ENCODE measurements at places on chromosomes 1 and 21.
A peak's percentile ranks its signal among the peaks of the same experiment; 100 is the strongest.

DNA sequence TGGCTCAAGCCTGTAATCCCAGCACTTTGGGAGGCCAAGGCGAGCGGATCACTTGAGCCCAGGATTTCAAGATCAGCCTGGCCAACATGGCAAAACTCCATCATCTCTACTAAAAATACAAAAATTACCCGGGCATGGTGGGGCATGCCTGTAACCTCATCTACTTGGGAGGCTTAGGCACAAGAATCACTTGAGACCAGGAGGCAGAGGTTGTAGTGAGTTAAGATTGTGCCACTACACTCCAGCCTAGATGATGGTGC, 12.0 kb downstream of the PALMD start:
- DNase-seq, result no peak

DNA sequence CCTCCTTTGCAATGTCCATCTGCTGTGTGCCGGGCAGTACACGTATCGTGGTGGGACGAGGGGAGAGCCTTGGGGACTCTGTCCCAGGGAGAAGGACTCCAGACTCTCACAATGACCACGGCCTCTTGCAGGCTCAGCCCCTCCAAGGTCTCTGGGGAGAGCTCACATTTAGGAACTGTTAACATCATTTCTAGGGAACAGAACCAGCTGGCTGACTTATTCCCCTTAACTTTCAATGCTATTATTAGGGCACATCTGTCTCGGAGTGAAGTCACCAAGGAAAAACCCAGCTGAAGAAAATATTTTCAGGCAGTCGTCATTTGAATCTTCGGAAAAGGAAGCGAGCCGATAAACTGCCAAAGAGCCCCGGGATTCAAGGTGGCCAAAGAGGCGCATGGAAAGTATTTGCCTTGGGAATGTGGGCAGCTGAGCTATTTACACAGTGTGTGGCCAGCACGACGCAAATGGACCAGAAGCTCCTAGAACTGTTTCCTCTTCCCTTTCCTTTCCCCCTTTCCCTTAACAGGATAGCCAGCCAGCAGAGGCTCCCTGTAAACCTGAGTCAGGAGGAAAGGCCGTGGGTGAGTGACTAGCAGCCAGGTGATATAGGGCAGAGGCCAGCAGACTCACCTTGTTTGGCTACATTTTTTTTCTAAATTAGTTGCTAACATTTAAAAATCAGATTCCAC, 74.5 kb downstream of the ITPKB start:
- no peak for DNase-seq

GRCh38 chr1:153561466-153561985, 4.1 kb downstream of the S100A2 start:
- DNase-seq, result no peak

- DNase-seq, result no peak
Observed at GRCh38 chr1:227245613-227246320, 72.5 kb downstream of the CDC42BPA start.

DNA sequence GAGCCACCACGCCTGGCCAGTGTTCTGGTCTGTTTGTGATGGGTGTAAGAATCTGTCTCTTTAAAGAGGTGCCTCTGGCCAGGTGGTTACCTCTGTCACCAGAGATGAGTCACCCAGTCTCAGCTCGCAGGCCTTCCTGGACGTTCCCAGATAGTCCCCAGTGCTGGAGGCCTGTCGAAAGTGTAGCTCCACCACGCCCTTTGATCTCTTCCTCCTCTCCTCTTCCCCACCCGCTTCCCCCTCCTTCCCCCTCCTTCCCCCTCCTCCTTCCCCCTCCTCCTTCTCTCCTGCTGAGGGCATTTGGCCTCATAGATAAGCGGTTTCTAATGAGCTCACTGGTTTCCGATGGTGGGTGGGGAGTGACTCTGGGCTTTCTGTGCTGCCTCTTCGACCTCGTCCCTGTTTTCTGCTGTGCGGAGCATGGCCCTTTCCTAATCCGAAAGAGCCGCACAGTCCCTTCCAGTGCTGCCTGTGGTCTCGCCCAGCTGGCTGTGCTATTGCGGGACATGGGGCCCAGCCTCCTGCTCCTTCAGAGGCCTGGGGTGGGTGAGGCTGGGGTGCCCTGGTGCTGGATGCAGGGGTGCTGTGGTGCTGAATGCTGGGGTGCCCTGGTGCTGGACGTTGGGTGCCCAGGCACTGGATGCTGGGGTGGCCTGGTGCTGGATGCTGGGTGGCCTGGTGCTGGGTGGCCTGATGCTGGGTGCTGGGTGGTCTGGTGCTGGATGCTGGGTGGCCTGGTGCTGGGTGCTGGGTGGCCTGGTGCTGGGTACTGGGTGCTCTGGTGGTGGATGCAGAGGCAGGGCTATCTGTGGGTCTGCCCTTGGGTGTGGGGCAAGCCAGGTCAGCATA, 19.2 kb downstream of the AGPAT3 start:
- no peak for DNase-seq

DNA sequence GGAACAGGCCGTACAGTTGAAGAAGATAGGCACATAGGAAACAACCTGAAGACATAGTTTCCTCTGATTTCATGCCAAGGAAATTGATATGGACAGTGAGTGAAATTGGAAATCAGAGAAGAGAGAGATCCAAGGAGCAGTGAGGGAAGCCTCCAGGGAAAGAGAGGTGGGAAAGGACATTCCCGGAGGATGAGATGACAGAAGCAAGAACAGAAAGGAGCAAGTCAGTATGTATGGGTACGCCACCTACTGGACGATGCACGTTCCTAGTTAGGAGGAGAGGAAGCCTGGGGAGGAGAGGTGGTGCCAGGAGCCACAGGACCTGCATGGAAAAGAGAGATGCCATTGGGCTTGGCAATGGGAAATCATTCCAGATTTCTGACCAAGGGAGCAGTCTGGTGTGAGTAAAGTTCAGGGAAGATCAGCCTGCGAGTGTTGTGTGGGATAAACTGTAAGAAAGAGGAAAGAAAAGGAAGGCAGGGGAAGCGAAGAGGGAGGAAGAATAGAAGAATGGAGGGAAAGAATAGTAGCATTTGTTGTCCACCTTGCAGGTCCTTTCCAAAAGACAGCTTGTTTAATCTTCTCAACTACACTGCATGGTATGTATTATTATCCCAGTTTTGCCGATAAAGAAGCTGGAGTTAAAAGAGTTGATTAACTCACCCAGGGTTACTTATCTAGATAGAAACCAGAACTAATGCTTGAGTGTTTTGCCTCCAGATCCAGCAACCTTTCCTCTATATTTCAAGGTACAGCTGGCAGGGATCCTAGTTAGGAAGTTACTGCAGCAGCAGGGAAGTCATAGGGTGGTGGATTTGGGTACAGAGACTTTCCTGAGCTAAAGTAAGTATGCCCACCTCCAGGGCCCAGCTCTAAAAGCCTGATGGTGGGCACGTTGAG, 27.4 kb downstream of the C1orf116 start:
- peak; percentile 26 for DNase-seq

DNA sequence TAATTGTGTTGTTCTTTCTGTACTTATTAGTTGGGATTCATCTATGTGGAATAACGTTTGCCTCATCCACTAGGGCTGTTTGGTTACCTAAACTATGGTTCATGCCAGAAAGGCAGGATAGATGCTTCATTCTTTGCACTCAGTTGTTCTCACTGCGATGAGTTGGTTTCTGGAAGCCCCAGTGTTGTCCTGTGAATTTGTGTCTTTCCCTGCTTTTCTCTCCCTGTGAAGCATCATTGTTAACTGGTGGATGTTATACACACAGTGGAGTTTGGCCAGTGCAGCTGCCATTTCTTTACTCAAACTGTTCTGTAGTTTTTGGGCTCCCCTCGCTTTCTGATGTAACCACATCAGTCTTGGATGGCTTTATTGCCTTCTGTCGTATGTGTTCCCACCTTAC, 143.6 kb upstream of the COL6A1 start:
- DNase-seq, result no peak

DNA sequence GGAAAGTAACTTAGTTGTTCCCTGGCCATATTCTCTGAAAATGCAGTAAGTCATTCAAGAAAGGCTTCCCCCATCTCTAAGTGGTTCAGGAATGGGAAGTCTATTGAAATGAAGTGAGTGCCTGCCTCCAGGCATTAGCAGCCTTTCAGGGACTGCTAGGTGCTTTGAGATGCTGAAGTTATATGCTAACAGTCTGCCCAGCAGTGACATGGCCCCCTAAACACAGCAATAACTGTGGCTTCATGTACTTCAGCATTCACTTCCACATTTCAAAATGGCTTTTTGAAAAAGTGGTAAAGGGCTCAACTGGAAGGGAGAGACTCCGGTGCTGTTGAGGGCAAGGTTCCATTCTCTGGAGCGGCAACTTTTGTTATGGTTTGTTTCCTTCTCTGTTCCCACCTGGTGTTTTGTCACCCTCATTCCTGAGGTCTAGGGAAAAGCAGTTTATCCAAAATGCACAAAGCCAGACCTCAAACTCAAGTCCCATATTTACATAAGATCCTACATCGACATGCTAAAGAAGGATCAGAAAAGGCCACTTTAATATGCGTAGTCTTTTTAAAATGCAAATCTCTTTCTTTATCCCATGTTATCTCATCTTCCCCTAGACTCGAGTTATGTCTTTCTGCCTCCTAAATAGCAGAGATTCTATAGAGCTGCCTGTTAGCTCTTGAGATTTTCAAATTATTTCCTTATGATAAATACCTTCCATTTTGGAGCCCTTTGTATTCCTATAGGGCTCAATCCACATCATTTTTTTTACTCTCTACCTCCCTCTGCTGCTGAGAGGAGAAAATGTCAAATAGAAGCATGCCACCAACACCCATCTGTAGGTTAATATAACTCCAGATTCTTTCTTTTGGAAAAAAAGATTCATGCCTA, 34.2 kb upstream of the LRRC8C start:
- no peak for DNase-seq

DNA sequence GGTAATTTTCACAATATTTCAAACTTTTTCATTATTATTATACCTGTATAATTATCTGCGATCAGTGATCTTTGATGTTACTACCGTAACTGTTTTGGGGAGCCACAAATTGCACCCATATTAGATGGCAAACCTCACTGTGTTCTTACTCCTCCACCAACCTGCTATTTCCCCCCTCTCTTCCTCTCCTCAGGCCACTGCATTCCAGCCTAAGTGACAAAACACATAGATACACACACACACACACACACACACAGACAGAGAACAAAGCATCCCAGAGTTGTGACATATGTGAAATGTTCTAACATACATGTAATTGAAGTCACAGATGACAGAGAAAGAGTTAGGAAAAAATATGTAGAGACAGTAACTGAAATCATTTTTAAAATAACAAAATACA, 18.5 kb downstream of the COP1 start:
- DNase-seq, result no peak

DNA sequence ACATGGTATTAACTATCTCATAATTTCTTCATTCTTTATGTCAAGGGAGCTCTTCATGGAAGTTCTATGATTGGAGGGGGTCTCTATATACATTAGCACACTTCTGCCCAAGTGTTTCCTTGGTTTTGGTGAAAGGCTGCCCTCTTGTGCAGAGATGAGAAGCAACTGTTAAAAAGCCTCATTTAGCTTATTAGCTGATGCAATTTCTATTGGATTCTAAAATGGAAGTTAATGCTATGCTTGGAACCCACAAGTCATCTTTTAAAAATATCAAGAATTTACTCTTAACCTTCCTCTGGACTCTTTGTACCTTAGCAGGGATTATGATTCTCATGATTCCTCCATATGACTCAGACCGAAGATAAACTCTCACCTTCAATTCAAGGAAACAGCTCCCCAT, 328.9 kb downstream of the PTBP2 start:
- DNase-seq, result no peak

- DNase-seq, result no peak
Observed at GRCh38 chr1:199747984-199748383, 279.5 kb upstream of the NR5A2 start.

DNA sequence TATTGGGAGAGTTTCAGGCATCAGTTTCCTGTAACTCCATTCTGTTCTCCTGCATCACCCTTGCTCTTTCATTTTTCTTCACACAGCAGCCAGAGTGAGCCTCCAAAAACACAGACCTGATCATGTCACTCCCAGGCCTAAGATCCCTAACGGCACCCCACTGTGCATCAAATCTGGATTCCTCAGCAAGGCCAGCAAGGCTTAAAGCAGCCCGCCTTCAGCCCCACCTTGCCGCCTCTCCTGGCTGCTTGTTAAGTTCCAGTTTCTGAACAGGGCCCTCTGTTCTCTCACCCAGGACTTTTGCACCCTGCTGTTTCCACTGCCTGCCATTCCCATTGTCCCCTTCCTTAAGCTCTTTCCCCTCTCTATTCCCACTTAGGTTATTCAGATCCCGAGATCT, 29.3 kb downstream of the C1orf116 start:
- no peak for DNase-seq

DNA sequence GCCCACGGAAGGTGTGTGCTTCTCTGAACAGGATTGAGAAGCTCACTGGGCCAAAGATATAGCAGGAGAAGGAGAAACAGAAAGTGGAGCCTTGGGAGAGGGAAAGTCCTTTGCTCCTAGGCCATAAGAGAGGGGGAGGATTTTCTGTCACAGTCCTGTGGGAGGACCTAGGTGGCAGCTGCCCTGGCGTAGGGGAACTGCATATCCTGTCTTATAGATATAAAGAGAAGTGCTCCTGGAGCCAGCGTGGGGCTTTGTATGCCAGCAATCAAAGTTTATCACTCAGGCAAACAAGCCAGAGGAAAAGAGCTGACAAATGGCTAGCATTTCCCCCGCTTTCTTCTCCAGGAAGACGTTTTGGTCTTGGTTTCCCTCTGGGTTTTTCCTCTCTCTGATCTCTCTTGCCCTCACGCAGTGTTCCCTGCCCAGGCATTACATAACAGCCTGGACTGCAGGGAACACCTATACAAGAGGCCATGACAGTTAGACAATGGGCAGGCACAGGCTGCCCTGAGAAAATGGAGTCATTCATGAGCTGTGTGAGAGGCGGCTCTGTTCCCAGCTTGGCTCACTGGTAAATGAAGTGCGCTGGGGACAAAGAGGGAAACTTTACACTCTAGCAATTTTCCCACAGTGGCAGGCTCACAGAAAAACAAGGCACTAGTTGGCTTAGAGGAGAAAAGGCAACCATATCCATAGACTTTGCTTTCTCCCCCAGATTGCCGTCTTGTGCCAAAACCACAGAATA, 52.5 kb upstream of the ZNF648 start:
- DNase-seq, result no peak

- no peak for DNase-seq
Observed at GRCh38 chr1:103326595-103326994, 198.9 kb upstream of the RNPC3 start.

- DNase-seq, result no peak
Observed at GRCh38 chr21:16179773-16180172, 450.0 kb downstream of the USP25 start.

GRCh38 chr1:5910666-5911065, 81.6 kb downstream of the NPHP4 start:
- DNase-seq, result no peak

DNA sequence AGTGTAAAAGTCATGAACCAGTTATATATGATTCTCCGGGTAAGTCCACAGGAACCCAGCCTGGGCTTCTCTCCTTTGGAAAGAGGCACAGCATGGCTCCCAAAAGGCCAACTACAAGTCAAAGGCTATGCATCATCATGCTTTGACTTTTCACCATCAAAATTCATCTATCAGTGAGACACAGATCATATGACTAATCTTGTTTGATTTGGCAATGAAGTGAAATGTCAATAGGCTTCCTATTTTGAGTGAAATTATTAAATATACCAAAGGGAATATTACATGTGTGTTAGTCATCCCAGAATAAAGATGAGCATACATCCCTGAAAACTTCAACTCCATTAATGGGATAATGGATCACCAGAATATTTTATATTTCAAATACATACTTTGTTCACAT, 83.5 kb upstream of the ADGRL2 start:
- no peak for DNase-seq

GRCh38 chr1:31261916-31262315, 22.2 kb upstream of the NKAIN1 start:
- no peak for DNase-seq

- no peak for DNase-seq
Observed at GRCh38 chr1:45206808-45207623, 611 bp upstream of the ZSWIM5 start.
